ENCODE measurements at places on chromosomes 12 and 14.

DNA sequence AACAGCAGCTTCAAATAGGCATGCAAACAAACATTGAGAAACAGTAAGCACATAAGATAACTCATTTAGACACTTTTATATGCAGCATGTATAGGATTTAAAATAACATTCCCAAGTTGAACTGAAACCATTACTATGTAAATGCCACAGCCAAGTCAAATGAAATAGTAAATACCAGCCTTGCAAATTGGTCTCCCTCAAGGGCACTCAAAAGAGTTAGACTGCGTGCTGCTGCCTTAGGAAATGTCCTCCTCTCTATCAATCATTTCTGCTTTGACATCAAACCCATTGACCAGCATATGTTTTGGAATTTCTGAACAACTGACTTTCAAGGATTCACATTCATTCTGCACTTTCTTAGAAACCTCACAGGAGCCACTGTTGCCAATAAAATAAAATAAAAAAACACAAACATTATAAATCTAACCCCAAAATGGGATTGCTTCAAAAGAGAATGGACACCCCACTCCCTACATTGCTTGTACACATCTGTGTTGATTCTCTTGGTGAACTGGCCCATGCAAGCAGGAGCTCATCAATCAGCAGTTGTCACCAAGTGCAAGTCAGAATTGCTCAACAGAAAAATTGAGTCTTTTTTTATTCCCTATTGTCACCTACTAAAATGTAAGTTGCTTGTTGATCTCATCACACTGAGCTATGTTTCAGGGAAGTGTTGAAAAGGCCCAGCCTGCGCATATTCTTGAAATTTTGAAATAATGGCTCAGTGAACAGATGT lies 256.2 kb downstream of the DAD1 start:
- no peak for DNase-seq

- no peak for DNase-seq
These were observed 111.8 kb downstream of the CAPZA3 start for GRCh38 chr12:18849761-18850160.

DNA sequence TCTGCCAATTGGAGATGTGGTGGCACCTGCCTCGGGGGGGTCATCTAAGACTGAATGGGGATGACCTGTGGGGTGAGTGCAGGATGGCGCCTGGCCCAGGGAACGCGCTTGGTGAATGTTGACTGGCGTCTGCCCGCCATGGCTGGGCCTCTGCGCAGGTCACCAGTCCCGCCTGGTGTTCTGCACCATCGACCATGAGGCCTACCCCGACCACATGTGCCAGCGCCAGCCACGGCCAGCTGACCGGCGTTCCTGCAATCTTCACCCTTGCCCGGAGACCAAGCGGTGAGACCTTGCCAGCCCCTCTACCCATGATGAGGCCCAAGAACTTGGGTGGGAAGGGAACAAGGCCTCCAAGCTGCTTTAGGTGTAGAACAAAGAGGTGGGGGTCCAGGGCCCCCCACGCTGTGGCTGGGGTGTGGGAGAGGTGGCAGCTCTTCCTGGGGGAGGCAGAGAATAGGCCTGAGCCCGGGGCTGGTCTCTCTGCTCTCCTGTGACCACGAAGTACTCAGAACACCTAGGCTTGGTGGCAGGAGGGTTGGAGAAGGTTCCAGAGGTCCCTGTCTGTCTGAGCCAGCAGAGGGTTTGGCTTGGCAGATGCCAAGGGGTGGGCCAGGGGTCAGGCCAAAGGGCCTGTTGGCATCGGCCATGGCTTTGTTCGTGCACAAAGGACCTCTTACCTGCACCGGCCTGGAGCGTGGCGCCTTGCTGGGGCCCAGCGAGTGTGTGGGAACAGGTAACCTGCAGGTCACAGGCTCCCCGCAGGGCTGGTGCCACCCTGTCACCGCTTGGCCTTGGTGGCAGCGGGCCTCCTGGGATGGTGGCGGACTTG lies 15.4 kb downstream of the PAPLN start:
- no peak for DNase-seq

- DNase-seq, result no peak
These were observed 126.5 kb upstream of the NTF3 start for GRCh38 chr12:5305425-5305824.

DNA sequence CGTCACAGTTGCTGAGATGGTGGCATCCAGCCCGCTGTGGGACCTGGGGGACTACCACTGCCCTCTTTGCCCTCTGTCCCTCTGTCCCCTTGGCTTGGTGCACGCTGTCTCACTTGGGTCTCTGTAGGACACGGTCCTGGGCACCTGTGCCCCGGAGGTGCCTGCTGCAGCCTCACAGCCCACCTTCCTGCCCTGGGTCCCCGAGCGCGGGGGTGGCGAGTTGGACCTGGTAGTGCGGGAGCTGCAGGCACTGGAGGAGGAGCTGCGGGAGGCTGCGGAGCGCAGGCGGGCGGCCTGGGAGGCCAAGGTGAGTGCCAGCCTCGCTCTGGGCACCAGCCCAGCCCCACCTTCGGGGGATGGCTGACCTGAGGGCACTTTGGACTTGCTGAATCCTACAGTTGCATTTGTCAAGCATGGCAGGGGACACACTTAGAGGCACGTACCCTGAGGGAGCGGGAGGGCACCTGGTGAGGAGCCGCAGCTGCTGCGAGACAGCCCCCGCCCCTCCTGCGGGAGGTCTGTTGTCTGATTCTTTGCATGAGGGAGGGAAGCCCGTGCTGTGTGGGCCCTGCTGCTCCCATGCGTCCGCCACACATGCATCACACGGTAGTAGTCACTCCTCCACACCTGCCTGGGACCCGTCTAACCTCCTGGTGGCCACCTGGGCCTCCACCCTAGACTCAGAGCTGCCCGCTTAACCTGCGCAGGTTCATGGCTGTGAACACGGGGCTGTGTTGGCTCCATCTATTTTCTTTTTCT lies 6.8 kb downstream of the TEDC1 start:
- DNase-seq, result peak; percentile 45

DNA sequence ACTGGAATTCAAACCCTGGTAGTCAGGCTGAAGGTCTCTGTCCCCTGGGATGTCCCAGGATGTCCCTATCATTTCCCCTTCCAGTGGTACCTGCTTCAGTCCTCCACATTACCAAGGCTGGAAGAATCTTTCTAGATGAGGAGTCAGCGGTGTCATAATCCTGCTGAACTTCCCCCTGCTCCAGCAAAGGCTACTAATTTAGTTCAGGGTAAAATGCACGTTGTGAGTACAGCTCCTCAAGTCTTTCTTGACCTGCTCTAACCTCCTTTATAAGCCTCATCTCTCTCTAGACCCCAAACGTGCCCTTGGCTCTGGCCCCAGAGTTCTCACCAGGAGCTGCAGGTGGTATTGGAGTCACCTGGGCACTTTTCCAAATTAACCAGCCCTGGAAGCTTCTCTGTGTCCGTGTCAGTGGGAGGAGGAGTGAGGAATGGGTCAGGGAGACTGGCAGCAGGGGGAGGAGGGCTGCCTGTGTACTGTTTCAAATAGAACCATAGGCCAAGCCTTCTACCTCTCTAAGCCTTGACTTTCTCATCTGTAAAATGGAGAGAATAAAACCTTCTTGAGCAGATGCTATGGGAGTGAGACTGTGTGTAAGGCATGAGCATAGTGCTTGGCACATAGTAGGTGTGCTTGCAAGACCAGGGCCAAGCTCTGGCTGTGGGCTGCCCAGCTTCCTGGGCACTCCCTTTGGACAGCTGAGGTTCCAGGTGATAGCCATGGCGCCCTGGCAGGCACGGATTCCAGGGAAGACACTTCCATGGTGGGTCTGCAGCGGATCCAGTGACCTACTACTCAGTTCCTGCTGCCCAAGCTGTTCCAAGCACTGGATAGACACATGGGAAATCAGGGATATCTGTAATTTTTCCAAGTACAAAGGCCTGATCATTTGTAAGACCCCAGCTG lies 24.5 kb downstream of the ASB2 start:
- peak; percentile 33 for DNase-seq

DNA sequence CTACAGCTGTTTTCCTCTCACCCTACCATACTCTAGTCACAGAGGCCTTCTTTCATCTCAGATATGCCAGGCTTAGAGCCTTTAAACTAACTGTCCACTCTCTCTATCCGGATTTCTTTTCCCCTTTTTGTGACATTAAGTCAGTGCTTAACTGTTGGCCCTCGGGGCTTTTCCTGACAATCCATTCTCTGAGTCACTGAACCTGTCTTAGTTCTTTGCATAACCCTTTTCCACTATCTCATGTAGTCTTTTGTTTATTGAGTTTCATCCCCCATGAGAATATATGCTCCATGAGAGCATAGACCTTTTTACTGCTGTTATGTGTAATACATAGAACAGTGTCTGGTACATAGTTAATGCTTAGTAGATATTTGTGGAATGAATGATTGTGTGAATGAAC lies 68.7 kb downstream of the PLEKHA5 start:
- DNase-seq, result no peak

GRCh38 chr12:63040526-63041220 lies 105.7 kb upstream of the PPM1H start:
- DNase-seq, result no peak

DNA sequence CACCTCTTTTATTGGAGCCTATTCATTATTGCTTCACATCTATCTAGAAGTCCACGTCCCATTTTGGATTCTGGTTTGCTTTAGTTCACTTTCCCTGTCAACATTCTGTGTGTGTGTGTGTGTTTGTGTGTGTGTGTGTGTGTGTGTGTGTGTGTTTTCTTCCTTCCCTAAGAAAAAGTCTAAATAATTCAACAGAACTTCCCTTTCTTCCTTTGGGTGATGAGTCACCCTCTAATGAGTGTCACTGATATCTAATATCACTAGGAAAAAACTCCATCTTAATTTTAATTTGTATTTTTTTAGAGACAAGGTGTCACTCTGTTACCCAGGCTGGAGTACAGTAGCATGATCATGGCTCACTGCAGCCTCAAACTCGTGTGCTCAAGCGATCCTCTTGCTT lies 234.2 kb downstream of the TTC8 start:
- DNase-seq, result no peak

GRCh38 chr14:89773151-89773550 lies 181.4 kb downstream of the EFCAB11 start:
- no peak for DNase-seq

- DNase-seq, result no peak
These were observed 75.9 kb downstream of the TMEM132D start for GRCh38 chr12:129827866-129828384.

GRCh38 chr12:88544991-88545980 lies 35.0 kb downstream of the KITLG start:
- no peak for DNase-seq

- no peak for DNase-seq
These were observed 16.0 kb downstream of the CERS5 start for GRCh38 chr12:50151047-50151687.

GRCh38 chr12:56260380-56260779 lies 2.2 kb upstream of the ANKRD52 start:
- no peak for DNase-seq

DNA sequence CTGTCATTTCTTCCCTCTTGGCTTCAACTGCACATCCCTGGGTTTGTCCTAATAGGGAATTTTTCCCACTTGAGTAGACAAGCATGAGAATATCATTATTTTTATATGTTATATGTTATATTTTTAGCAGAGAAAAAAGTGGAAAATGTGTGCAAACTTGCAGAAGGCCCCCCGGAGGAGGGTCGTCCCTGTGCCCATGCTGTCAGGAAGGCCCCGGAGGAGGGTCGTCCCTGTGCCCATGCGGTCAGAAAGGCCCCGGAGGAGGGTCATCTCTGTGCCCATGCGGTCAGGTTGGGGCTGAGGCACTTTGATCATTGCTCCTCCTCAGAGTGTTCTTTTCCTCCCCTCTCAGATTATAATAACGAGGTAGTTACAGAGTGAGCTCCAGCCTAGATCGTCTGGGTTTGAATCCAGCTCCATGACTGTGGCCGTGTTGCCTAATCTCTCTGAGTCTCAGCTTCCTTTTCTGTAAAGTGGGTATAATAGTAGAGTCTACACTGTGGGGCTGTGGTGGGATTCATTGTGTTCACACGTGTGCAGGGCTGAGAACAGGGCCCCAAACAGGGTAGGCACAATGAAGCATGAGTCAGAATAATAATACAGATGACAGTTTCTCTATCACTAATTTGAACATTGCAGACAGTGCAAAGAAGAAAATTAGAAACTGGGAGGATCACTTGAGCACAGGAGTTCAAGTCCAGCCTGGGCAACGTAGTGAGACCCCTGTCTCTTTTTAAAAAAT lies 33.4 kb downstream of the ELK3 start:
- no peak for DNase-seq

- DNase-seq, result no peak
These were observed 593 bp downstream of the CFL2 start for GRCh38 chr14:34713681-34714319.

DNA sequence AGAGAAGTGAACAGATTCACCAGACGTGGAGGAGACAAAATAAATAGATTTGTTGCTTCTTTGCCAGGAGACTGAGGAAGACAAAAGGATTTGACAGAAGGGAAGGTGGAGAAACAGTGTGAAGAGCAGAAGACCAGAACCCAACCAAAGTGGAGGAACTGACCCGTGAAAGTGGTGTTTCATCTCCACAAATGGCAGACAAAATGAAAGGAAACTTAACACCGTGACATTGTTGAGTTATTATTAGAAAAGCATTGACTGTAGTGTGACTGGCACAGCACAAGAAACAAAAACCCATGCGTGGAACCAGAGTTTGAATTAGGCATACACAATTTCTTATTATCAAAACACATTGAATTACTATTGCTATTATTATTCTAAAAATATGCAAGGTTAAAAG lies 518.1 kb downstream of the TMEM121 start:
- DNase-seq, result no peak

DNA sequence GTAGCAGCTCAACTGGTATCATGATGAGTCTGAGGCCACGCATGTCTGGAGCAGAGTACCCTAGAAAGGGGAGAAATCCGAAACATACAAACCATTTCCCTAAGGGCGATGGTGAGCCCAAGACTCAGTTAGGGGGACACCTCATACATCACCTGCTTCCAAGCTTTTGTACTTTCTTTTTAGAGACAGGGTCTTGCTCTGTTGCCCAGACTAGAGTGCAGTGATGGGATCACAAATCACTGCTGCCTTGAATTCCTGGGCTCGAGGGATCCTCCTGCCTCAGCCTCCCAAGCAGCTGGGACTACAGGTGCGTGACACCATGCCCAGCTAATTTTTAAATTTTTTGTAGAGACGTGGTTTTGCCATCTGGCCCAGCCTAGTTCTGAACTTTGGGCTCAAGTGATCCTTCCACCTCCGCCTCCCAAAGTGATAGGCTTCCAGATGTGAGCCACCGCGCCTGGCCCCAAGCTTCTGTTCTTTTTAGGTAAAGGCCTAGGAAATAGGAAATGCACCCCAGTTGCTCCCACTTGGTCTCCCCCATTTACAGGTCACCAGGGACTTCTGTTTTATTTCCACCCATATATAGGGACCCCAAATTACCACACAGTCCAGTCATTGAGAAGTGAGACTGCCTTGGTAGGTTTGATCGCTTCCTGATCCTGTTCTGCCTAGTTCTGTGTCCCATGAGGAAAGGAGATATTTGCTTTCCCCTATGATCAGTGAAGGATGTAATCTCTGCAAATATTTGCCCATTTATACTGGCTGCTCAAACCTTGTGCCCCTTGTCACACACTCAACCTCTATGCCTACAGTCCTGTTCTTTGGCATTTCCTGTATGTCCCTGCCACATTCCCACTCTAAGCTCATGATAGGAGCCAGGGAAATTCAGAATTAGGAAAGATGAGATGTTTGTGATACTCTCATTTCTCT lies at the start of gene APOF:
Gene APOF (minus strand): TSS at position 728 of the 930 bp plus-strand sequence. CDS start 112 bp downstream, at position 616.
- DNase-seq, result no peak

GRCh38 chr12:112447106-112447505 lies 28.4 kb downstream of the PTPN11 start:
- no peak for DNase-seq
